Left renal cortex interstitium (tissue), 4 donors: ENCODE measurements at places on chromosomes 1 and 21. TPM values are rescaled to one million over a fixed set of nuclear protein-coding genes. Genes with fewer than 3 reads are reported as not detected.

FABP3 gene
- polyA plus RNA-seq: 56.7 TPM

RIT1 gene
- polyA plus RNA-seq: 42.9 TPM

DCST1 gene
- polyA plus RNA-seq: 0.36 TPM

SIM2 gene
- 18.3 TPM for polyA plus RNA-seq

FUCA1 gene
- 38.0 TPM for polyA plus RNA-seq

OR2T11 gene
- not detected for polyA plus RNA-seq

AKR7A3 gene
- polyA plus RNA-seq: 1.0 TPM
